Endothelial cell of coronary artery (primary cell): ENCODE measurements at places on chromosomes 5 and 9. TPM values are rescaled to one million over a fixed set of nuclear protein-coding genes. Genes with fewer than 3 reads are reported as not detected.

FBXL7 gene
- 6.1 and 6.9 TPM in 2 replicates for total RNA-seq

YTHDC2 gene
- 25.1 and 34.4 TPM in 2 replicates for total RNA-seq

DNM1 gene
- total RNA-seq = 0.27 and 2.9 TPM in 2 replicates

CAMK2A gene
- not detected in 2 replicates for total RNA-seq

RETREG1 gene
- 0.18 and 0.28 TPM in 2 replicates for total RNA-seq

TAF9 gene
- 79.0 and 89.0 TPM in 2 replicates for total RNA-seq

MAP1B gene
- 84.9 and 109 TPM in 2 replicates for total RNA-seq

PSMB7 gene
- 269 and 344 TPM in 2 replicates for total RNA-seq

IFNA13 gene
- not detected in 2 replicates for total RNA-seq

TMEM252 gene
- total RNA-seq = not detected in 2 replicates

CDX1 gene
- not detected in 2 replicates for total RNA-seq

MARCHF3 gene
- total RNA-seq = 59.3 and 88.1 TPM in 2 replicates

PNPLA7 gene
- 0.36 and 0.47 TPM in 2 replicates for total RNA-seq

ADAMTS13 gene
- 0.27 and 1.3 TPM in 2 replicates for total RNA-seq

PCDHGA11 gene
- 7.2 and 10.1 TPM in 2 replicates for total RNA-seq

ZNG1A gene
- 35.3 and 42.0 TPM in 2 replicates for total RNA-seq

CDH10 gene
- under 0.01 and 0.19 TPM in 2 replicates for total RNA-seq

NKD2 gene
- total RNA-seq = not detected in 2 replicates
